G401 (cell line): ENCODE measurements at places on chromosomes 2 and 18.

GRCh38 chr2:30561349-30561748, 114.3 kb downstream of the LCLAT1 start:
- no peak for DNase-seq

- DNase-seq: no peak
Observed at GRCh38 chr18:3238742-3239141, 8.9 kb upstream of the MYL12A start.

GRCh38 chr2:202373490-202373889, 2.6 kb upstream of the BMPR2 start:
- no peak for DNase-seq

DNA sequence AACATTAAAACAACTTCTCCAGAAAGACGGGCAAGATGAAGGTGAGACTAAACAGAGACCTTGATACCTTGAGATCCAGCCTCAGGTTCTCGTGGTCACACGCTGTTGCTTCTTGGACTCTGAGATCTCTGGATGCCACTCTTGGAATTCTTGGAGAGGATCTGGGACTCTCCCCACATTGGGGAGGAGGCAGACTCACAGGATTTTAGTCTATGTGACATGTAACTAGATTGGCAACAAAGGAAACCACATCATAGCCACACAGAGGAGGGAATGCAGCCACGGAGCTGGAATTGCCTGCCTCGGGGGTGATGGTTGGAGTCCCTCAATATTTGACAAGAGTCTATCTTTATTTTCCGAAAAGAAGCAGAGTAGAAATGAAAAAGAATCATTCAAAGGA, 78.8 kb upstream of the IGFBP5 start:
- DNase-seq: no peak

GRCh38 chr2:176149481-176149938, 1.8 kb upstream of the HOXD4 start:
- DNase-seq: no peak
